ENCODE measurements at places on chromosomes 5 and 9.
A peak's percentile ranks its signal among the peaks of the same experiment; 100 is the strongest.

DNA sequence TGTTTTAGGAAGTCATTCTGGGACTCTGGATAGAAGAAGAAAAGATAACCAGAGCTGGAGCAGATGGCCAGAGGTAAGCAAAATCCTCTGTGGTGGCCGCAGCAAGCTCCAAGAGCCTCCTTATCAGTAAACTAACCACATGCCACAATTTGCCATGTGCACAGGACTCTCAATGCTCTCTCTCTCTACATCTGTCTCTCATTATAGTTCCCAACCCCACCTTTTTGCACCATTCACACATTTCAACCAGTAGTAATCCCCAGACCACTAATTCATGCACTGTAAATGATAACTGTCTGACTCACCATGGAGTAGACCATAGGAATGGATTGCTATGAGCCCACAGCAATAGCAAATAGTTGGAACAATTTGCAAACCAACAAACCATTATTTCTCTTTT, 526.1 kb downstream of the TLR4 start:
- ATAC-seq = no peak

DNA sequence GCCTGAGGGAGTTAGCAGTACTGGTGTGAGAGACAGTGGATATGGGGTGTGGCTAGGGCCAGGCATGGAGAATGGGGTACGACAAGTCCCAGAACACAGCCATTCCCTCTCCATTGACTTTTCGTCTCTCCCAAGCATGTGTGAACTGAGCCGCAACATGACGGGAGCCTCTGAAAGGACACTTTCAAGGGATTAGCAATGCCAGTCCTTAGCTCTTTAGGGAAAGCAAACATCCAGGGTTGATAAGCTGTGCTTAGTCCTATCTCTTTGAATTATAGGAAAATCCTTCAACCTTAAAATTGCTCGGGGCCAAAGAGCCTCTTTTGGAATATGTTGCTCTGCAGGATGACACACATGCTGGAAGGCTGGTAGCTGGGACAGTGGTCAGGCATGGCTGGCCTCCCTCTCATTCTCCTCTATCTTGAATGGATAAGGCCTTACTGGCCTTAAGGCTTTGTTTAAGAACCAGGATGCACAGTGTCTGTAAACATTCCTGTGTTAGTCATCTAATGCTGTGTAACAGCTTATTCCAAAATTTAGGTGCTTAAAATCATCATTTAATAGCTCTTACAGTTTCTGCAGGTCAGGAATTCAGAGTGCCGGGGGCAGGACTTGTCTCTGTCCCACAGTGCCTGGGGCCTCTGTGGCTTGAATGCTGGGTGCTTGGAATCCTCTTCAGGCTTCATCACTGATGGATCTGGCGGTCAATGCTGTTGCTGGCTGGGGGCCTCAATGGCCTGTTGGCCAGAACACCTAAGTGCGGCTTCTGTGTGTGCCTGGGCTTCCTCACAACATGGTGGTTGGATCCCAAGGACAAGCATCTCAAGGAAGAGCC, 95.3 kb downstream of the PTTG1 start:
- ATAC-seq = no peak

DNA sequence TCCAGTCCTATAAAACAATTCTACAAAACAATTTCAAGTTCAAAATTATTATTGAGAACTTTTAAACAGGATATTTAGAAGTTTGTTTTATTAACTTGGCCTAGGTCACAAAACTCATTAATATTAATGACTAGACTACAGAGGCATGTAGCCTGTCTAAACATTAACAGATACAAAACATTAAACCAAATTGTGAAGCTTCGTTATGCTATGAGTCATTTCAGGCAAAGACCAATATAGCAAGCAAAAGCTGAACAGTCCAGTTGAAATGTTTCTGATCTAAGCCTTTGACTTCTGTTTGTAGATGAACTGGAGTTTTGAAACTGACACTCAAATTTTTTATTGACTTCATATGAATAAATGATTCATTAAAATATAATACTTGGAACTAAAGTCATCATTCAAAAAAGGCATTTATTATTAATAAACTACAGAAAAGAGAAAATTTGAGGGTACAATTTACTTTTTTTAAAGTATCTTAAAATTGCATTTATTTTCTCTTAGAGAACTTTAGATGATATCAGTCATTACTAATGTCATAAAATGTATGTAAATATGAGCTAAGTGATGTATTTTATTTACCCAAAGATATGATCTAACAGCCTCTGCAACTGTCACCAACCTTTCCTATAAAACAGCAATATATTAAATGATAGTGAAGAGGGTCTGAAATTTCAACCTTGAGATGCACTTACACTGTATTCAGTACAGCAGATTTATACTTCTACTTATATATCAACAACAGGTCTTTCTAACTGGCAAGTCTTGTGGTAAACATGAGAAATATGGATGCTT, 188.8 kb downstream of the COMMD10 start:
- ATAC-seq = no peak

GRCh38 chr5:39721394-39721793, 296.6 kb upstream of the DAB2 start:
- ATAC-seq = no peak

GRCh38 chr5:1876660-1877064, 6.1 kb downstream of the IRX4 start:
- ATAC-seq = no peak

DNA sequence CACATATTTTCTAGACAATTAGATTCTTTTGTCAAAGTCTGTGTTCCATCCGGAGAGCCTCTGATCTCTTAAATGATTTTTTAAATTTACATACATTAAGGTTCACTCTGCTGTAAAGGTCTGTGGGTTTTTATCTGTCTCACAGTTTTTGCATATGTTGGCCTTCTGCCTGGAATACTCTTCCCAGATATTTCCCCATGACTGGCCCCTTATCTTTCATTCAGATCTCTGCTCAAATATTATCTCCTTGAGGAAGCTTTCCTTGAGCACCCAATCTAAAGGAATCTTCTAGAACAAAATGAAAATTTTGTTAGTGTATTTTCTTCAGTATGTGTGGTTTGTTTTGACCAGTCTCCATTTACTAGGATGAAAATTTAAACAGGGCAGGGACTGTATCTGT, 26.3 kb downstream of the FAF2 start:
- no peak for ATAC-seq

DNA sequence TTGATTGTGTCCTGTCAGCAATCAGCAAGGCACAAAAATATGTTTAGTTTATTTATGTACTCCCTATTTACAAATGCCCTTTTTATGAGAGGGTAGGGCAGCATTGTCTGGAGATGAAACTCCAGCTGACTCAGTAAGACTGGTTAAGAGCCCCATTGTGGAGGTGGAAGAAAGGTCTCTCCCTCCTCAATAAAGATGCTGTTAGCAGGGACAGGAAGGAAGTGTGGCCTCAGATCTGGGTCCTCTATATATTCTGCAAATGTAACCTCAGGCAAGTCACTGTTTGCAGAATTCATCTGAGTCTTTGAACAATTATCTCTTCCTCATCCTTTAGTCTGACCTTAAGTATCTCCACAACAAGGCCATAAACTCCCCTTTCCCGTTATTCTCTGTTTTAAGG, 48.3 kb upstream of the TRAF1 start:
- ATAC-seq = no peak

GRCh38 chr5:64074533-64074932, 91.1 kb upstream of the RNF180 start:
- no peak for ATAC-seq

DNA sequence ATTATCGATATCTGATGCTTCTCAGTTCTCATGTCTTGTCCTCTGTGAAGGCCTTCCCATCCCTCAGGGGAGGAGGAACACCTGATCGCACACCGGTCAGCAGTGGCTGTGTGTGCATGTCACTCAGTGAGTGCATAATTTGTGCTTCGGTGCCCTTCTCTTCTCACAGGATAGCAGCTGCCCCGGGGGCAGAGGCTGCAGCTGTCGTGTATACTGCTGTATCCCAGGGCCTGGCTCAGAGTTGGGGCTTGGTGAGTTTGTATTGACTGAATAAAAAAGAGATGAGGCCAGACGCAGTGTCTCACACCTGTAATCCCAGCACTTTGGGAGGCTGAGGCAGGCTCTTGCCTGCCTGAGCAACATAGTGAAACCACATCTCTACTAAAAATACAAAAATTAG, 49.7 kb upstream of the NCS1 start:
- ATAC-seq = no peak

DNA sequence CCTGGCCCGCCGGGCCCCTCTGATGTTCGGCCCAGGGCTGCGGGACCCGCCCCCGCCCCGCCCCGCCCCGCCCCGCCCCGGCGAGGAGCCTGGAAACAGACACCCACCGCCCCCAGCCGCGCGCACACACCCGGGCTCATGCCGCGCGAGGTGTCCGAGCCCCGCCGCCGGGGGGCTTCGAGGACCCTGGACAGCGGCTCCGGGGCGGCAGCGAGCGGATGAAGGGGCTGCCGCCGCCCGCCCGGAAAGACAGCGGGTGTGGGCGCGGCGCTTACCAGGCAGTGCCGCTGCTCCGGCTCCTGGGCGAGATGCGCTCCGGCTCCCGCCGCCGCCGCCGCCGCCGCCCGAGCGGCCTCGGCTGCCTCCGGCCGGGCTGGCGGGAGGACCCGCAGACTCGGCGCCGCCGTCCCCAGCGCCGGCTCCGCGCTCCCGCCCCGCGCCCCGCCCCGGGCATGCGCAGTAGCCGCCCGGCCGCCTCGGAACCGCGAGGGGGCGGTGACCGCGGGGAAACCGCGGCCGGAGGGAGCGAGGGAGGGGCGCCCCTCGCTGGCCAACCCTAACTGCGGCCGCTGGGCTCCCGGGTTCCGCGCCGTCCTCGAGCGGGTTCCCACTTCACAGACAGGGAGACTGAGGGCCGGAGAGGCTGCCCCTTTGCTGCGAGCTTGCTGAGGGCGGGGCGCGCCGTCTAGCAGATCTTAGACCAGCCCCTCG, at the start of gene GPRIN1:
GPRIN1 (minus strand) TSS at position 433 of the 711 bp plus-strand sequence. CDS start 10,322 bp downstream, outside the sequence.
- ATAC-seq = peak; percentile 64

DNA sequence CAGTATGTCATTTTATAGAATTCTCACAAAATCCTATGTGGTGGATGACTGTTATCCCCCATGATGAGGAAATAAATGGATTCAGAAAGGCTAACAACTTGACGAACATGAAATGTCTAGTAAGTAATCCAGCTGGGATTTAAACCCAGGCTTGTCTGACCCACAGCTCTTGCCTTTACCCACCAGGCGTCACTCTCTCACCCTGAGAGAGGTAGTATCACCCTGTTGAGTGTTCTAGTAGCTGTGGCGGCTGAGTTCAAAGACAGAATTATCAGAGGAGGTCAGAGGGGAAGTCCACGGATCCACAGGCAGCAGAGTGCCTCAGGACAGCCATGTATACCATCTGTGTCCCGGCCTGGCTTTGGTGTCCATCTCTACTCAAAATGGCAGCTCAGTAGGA, 113.8 kb downstream of the ZNF462 start:
- no peak for ATAC-seq

DNA sequence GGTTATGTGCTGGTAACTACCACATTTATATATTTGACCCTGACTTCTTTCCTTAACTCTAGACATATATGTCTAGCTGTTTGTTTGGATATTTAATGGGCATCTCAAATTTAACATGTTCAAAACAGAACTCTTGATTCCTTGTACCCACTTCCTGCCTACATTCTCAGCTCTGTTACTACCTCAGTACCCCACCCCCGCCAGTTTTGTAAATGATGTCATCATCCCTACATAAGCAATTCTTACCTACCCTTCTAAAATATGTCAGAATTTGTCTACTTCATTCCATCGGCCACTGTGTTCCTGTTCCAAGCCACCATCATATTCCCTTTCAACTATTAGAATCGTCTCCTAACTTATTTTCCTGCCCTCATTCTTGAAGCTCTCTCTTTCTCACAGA, 4.8 kb downstream of the RAD50 start:
- no peak for ATAC-seq

DNA sequence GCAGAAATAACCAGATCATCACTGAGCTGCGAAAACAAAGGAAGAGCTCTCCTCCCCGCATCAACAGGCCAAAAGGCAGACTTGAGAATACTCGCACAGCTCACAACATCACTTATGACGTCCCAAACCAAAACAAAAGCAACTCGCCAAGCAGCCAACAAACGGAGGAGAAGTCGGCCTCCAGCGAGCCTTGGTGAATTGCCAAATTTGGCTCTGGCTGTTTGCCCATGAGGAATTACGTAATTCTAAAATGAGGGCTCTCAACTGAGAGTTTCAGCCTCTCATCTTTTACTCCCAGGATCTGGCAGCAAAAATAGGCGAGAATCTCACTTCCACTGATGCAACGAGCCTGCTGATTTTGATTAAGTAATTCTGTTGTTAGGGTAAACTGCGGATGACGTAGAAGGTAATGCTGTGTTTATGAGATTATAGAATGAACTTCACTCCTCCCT, 51.7 kb upstream of the SEMA6A start:
- peak; percentile 29 for ATAC-seq

Measured in esophagus mucosa (tissue), 1 donor.